Endodermal cell (in vitro differentiated cells): ENCODE measurements at places on chromosomes 3 and 15. TPM values are rescaled to one million over a fixed set of nuclear protein-coding genes. Genes with fewer than 3 reads are reported as not detected.

HTR3E gene
- total RNA-seq = not detected in 3 replicates

BNC1 gene
- total RNA-seq = 0.07 TPM in 1 of 2 replicates, not detected in the other

SETMAR gene
- total RNA-seq = 20.9 and 22.4 TPM in 2 replicates

A4GNT gene
- not detected in 3 replicates for total RNA-seq

GRCh38 chr3:196753201-196753600 is 13.5 kb downstream of the PAK2 start:
- DNase-seq = no peak
- no peak overlapping the region for H3K27ac ChIP-seq
- H3K4me1 ChIP-seq = no peaks in the 10 kb centered on the region

DNA sequence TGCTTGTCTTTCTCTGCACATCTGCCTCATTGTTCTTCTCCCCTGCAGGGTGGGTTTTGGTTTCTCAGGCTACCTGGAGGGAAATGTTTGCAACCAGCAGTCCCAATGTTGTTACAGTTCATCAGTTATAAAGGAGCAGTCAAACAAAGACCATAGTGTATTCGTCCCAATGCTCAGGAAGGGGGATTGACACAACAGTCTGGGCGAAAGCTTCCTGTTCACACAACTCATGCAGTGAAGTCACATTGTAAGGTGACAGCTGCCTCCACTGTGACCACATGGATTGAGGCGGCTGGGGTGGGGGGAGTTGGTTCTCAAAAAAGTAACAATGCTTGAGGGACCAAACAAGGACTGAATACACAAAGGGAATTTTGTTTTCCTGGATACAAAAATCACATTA is 28.8 kb upstream of the TF start:
- no peak overlapping the region for H3K4me3 ChIP-seq
- H3K4me1 ChIP-seq = no peaks in the 10 kb centered on the region
- H3K27ac ChIP-seq = no peak overlapping the region
- H3K36me3 ChIP-seq = no peaks in the 10 kb centered on the region

DNA sequence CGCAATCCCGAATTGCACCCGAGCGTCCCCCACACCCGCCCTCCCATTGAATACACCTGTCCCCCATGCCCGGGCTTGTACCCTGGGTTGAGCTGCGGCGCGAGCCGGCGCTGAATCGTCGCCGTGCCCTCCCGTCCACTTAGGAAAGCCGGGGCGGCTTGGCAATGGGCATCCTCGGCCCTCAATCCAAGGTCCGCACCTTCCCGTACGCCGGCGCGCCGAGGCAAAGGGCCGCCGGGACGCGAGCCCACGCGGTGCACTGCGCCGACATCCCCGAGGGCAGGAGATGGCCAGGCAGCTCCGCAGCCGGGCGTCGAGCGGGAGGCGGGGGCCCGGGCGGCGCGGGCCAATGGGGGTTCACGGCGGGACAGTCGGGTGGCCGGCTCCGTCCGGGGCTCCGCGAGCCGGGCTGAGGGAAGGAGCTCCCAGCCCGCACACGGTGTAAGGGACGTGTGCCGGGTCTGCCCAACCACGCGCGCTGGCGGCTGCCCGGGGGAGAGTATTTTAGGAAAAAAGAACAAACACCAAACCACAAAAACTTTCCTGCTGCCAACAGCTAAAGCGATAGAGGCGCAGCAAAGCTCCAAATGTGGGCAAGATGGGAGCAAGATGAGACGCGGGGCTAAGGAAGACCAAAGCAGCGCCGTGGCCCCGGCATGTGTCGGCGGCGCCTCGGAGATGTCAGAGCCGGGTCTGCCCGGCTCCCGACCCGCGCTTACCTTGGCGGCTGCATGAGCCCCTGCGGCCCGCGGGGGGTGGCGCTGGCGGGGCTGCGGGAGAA is 621 bp downstream of the RGMA start:
- H3K4me1 ChIP-seq = peaks cover 10% of the 10 kb centered on the region
- peak overlapping the region; percentile 89 for H3K4me3 ChIP-seq
- peaks cover 11% of the 10 kb centered on the region for H3K27me3 ChIP-seq
- peak; percentile 82 for DNase-seq

- DNase-seq = peak; percentile 46
- H3K36me3 ChIP-seq = peaks cover 6% of the 10 kb centered on the region
- no peaks in the 10 kb centered on the region for H3K27me3 ChIP-seq
- H3K4me1 ChIP-seq = no peaks in the 10 kb centered on the region
- H3K4me3 ChIP-seq = no peak overlapping the region
Observed at GRCh38 chr3:13492048-13492447, 11.9 kb downstream of the HDAC11 start.

DNA sequence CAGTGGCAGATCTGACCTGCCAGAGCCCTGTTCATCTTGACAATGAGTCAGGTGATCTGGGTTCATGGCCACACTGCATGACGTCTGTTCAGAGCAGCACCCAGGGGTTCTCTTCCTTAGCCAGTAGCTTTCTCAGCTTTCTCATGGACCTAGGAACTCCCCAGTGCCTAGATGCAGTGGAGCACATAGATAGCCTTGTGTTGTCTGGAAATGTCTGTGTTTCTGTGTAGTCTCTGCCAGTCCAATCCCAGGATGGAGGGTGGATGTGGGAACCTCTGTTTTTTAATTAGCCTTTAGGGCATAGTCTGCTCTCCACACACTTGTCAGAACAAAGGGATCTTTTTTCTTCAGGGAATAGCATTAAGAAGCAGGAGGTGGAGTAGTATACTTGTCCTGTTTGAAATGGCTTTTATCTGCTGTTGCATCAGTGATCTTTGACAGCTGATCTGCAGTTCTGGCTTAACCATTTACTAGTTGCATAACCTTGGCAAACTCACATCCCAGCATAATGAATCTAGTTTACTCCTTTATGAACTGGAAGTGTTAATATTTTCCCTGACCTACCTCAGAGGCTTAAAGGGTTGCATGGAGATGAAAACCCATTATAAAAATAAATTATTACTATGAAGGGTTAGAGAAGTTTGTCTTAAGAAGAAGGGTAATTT is 16.1 kb upstream of the CACNA1D start:
- no peaks in the 10 kb centered on the region for H3K27me3 ChIP-seq
- no peak overlapping the region for H3K4me3 ChIP-seq
- no peak for DNase-seq
- no peaks in the 10 kb centered on the region for H3K4me1 ChIP-seq

- H3K27ac ChIP-seq = no peak overlapping the region
- H3K36me3 ChIP-seq = no peaks in the 10 kb centered on the region
- peaks cover 8% of the 10 kb centered on the region for H3K4me1 ChIP-seq
- H3K4me3 ChIP-seq = no peak overlapping the region
Observed at GRCh38 chr3:38002291-38002876, 11.8 kb downstream of the VILL start.

DNA sequence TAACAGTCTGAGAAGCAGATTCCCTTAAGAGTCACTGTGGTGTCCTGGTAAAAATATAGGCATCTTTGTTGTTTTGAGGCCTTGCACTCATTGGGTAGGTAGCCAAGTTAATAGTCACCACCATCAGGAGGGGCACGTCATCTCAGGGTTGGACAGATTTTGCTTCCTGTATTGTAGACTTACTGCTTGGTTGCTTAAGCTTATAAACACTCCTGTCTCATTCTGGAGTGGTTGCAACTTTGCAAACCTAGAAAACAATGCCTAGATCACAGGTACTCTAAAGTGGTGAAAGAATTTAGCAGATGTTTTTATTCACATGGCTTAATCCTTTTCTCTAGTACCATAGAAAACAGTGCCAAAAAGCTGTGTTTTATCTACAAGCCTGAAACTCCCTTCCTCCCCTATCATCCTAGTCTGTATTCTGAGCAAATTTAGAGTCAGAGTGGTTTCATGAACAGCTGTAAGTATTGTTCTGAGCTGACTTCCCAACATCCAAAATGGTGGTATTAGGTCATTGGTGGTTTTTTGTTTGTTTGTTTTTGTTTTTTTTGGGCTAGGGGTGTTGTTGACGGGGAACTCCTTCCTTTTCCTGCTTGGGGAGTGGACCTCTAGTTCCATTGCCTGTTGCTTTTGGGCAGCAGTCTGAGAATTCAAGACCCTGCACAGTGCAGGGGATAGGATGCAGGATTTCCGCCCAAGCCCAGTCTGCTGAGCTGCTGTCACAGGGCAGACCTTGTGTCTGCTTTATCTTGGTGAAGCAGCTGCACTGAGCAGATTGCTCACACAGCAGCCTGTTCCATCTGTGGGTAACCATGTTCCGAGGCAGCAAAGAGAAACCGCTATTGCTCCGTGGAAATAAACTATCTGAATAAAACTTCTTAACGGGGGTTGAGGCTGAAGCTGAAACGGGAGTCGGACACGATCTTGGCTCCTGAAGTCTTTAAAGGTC is 202.0 kb downstream of the AKAP13 start:
- no peak for DNase-seq
- H3K4me3 ChIP-seq = no peak overlapping the region
- no peaks in the 10 kb centered on the region for H3K27me3 ChIP-seq
- H3K36me3 ChIP-seq = peaks cover 95% of the 10 kb centered on the region

- DNase-seq = no peak
- H3K4me3 ChIP-seq = no peak overlapping the region
- peaks cover 10% of the 10 kb centered on the region for H3K36me3 ChIP-seq
- peaks cover 7% of the 10 kb centered on the region for H3K4me1 ChIP-seq
- H3K27me3 ChIP-seq = no peaks in the 10 kb centered on the region
Observed at GRCh38 chr3:179606534-179607085, 2.0 kb downstream of the NDUFB5 start.

GRCh38 chr3:189685291-189685690 is 54.1 kb downstream of the TP63 start:
- H3K36me3 ChIP-seq = no peaks in the 10 kb centered on the region
- H3K27ac ChIP-seq = no peak overlapping the region
- H3K4me3 ChIP-seq = no peak overlapping the region
- DNase-seq = no peak
- peaks cover 4% of the 10 kb centered on the region for H3K4me1 ChIP-seq

- H3K4me1 ChIP-seq = peaks cover 25% of the 10 kb centered on the region
- H3K27me3 ChIP-seq = no peaks in the 10 kb centered on the region
- DNase-seq = no peak
- H3K4me3 ChIP-seq = no peak overlapping the region
- H3K27ac ChIP-seq = no peak overlapping the region
Observed at GRCh38 chr15:86164232-86164898, 84.7 kb downstream of the AGBL1 start.

GRCh38 chr3:3305084-3305483 is 125.6 kb upstream of the CRBN start:
- no peaks in the 10 kb centered on the region for H3K36me3 ChIP-seq
- no peak overlapping the region for H3K4me3 ChIP-seq
- no peak overlapping the region for H3K27ac ChIP-seq
- no peaks in the 10 kb centered on the region for H3K27me3 ChIP-seq
- no peaks in the 10 kb centered on the region for H3K4me1 ChIP-seq

DNA sequence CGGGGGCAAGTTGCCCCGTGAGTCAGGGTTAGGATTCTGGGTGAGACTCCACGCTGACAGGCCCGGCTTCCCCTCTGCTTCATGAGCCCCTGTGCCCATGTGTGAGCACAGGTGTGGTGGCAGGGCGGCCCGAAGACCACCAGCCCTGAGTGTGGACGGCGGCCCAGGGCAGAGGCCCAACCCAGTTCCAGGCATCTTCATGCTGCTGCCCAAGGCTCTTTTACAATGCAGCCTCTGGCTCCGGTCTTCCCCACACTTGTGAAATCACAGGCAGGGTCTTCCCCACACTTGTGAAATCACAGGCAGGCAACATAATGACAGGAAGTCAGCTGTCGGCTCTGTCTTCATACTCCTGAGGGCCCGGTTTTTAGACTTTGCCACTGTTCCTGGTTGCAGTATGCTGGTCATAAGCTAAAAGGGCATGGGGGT is 78.8 kb downstream of the AAGAB start:
- H3K4me1 ChIP-seq = peaks cover 20% of the 10 kb centered on the region
- H3K27ac ChIP-seq = no peak overlapping the region
- no peak overlapping the region for H3K4me3 ChIP-seq
- no peaks in the 10 kb centered on the region for H3K27me3 ChIP-seq
- peaks cover 33% of the 10 kb centered on the region for H3K36me3 ChIP-seq
- peak; percentile 71 for DNase-seq

GRCh38 chr3:124685481-124685880 is 44.8 kb upstream of the UMPS start:
- H3K27me3 ChIP-seq = no peaks in the 10 kb centered on the region
- no peaks in the 10 kb centered on the region for H3K4me1 ChIP-seq
- H3K4me3 ChIP-seq = no peak overlapping the region
- DNase-seq = peak; percentile 22
